ENCODE measurements at places on chromosomes 16 and 17.

GRCh38 chr17:48426019-48426665 is 3.9 kb downstream of the SKAP1 start:
- DNase-seq = no peak

- DNase-seq = peak; percentile 62
Observed at GRCh38 chr17:55273579-55274354, 9.0 kb downstream of the HLF start.

- no peak for DNase-seq
Observed at GRCh38 chr17:76296889-76297288, 11.2 kb downstream of the QRICH2 start.

DNA sequence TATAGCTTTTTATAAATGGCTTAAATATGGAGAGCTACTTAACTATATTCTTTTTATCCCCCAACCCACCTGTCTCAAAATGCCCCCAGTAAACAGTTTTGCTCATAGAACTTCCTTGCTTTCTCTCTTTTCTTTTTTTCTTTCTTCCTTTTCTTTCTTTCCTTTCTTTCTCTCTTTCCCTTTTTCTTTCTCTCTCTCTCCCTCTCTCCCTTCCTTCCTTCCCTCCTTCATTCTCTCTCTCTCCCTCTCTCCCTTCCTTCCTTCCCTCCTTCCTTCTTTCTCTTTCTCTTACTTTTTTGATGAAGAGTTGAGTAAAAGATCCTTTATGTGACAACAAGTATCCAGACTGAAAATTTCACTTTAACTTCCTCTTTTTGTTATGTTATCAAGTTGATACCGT is 48.2 kb downstream of the KCNJ2 start:
- no peak for DNase-seq

DNA sequence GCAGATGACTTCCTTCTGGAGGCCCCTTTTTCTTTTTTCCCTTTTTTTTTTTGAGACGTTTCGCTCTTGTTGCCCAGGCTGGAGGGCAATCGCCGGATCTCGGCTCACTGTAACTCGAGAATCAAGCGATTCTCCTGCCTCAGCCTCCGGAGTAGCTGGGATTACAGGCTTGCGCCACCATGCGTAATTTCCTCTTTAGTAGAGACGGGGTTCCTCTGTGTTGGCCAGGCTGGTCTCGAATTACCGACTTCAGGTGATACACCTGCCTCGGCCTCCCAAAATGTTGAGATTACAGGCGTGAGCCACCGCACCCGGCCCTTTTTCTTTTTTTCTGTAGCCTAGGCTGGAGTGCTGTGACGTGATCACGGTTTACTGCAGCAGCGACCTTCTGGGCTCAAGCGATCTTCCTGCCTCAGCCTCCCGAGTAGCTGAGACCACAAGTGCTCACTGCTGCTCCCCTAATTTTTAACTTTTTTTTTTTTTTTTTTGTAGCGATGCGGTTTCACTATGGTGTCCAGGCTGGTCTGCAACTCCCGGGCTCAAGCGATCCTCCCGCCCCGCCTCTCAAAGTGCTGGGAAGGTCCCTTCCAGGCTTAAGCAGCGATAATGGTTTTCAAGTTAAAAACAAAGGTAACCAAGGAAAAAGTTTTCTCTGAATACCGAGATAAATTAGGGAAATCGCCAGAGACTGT is 956 bp upstream of the IST1 start:
- DNase-seq = peak; percentile 88

GRCh38 chr17:8997994-8998628 is 23.2 kb upstream of the NTN1 start:
- peak; percentile 36 for DNase-seq

GRCh38 chr17:73773702-73774101 is 129.5 kb upstream of the SDK2 start:
- no peak for DNase-seq

GRCh38 chr17:30273373-30273772 is 18.4 kb downstream of the BLMH start:
- DNase-seq = no peak

DNA sequence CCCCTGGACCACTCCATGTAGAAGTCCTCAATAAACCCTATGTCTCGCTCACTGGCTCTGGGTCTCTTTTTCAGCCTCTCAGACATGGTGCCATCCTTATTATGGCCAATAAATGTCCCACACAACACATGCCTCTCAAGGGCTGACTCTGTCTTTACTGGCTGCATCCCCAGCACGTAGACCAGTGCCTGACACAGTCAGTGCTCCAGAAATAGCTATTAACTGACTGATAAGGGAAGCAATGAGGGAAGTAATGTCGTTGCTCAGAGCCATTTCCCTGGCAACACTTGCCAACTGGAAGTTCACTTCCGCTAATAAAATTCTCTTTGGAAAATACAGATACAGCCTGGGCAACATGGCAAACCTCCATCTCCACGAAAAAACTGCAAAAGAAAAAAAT is 19.1 kb upstream of the APOH start:
- no peak for DNase-seq

DNA sequence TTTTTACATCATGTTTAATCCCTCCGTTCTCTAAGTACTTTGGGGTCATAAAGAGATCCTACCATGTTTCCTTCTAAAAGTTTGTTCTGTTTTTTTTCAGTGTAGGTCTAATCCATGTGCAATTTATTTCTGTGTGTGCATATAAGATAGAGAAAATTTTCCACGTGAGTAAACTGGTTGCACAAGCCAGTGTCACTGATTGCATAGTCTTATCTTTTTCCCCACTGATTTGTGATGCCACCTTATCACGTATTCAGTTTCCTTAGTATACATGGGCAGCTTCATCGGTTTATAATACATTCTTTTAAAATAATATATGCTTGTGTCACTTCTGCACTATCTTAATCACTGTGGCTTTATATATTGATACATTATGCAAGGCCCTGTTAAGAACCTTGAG is 49.2 kb downstream of the MRTFB start:
- no peak for DNase-seq

- no peak for DNase-seq
Observed at GRCh38 chr17:8909586-8910270, 42.3 kb upstream of the PIK3R6 start.

GRCh38 chr16:72214821-72215220 is 42.9 kb upstream of the PMFBP1 start:
- no peak for DNase-seq

DNA sequence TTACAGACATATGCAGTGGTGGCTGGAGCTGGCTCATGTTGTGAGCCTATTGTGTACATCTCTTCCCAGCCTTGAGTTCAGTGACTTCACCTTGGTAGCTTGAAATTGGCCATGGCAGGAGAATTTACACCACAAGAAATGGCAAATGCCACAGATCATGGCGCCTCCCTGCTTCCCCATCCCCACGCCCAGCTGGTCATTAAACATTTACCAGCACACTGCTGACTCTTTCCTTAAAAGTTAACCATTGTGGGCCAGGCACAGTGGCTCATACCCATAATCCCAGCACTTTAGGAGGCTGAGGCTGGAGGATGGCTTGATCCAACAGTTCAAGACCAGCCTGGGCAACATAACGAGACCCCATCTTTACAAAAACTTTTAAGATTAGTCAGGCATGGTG is 22.6 kb upstream of the ITGB4 start:
- DNase-seq = no peak

DNA sequence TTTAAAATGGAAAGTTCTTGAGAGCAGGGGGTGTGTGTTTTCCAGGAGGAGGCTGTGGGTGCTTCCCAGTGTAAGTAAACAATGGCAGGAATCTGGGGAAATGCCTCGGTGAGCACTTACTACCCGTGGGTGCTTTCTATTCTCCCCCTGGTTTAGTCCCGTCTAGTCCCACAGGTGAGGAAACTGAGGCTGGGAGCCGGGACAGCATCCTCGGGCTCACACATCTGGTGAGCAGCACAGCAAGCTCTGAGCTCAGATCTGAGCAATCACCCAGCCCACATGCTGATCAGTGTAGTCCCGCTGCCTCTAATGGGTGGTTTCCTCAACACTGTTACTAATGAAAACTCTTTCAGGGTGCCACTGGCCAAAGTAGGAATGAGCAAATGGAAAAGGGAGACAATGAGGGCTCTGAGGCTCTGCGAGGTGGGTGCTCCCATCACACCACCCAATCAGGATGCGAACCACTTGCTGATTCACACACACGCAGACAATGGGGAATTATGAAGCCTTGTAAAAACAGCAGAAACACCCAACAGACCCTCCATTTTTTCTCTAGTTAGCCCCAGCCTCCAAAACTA is 202.6 kb downstream of the PARN start:
- peak; percentile 56 for DNase-seq

DNA sequence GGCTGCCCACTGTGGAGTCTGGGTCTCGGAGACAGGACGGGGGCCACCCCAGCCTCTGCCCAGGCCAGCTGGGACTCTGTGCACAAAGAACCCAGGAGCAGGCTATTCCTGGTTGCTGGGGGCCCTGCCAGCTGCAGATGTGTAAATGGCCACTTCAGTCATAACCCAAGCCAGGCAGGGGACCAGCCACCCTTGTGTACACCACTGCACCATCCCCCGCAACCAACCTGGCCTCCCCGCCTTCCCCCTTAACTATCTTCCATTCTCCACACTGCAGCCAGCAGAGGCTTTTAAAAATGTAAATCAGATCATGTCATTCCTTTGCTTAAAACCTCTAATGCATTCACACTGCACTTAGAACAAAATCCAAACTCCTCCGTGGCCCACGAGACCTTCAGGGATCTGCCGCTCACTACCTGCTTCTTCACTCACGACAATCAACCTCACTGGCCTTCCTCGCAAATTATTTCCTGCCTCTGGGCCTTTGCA is 28.3 kb downstream of the RTN4RL1 start:
- DNase-seq = no peak

- DNase-seq = no peak
Observed at GRCh38 chr16:67708368-67708771, 10.7 kb downstream of the GFOD2 start.

- DNase-seq = no peak
Observed at GRCh38 chr16:24639769-24640168, 89.7 kb upstream of the TNRC6A start.

DNA sequence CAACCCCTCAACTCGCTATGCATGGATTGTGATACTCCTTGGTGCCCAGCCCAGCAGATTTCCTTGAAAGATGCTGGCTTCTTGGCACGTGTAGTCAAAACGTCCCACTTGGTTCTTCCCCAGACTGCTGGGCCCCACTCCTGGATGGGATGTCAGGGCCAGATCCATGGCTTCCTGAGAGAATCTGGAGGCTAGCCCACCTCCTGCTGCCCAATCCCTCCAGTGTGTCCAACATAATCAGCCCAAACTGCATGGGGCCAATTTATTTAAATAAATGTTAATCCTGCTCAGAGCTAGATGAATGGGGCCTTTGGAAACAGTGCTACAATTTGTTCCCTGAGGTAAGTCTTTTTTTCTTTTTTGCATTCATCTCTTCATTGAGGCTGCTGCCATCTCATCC is 49.4 kb downstream of the WSB1 start:
- no peak for DNase-seq

- DNase-seq = no peak
Observed at GRCh38 chr16:17305694-17306093, 165.1 kb downstream of the XYLT1 start.

DNA sequence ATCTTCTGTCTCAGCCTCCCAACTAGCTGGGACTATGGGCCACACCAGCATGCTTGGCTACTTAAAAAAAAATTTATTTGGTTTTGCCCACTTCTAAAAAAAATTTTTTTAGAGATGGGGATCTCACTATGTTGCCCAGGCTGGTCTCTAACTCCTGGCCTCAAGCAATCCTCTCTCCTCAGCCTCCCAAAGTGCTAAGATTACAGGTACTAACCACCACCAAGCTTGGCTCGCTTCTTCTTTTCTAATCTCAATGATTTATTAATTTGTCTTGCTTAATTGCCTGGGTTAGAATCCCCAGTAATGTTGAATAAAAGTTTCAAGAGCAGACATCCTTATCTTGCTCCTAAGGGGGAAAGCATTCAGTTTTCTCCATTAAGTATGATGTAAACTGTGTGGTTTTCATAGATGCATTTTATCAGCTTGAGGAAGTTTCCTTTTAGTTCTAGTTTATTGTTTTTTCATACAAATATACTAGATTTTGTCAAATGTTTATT is 65.8 kb upstream of the NACA2 start:
- DNase-seq = no peak

DNA sequence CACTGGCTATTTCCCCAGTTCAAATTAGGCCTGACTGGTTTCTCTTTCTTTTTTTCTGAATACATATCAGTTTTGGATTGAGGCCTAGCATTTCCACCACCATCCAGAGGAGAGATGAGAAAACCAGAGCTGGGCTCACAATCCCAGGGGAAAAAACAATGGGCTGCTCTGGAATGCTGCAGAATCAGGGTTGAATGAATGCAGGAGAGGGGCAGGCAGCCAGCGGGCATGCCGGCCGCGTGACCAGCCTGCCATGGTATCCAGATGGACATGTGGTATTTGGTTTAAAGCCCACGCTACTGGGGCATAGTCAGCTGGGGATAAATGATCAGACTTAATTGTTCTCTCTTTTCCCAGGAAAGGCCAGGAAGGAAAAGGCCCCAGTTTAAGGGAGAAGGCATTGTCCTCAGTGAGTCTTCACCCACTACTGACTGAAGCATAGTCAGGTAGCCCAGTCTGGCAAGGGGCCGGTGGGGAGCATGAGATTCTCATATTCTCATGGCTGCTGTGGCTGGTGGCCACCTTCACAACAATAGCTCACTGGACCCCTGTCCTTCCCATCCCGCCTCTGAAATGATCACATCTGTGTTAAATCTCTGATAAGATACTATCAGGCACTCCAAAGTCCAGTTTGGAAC is 38.7 kb upstream of the RHOT1 start:
- DNase-seq = peak; percentile 42

DNA sequence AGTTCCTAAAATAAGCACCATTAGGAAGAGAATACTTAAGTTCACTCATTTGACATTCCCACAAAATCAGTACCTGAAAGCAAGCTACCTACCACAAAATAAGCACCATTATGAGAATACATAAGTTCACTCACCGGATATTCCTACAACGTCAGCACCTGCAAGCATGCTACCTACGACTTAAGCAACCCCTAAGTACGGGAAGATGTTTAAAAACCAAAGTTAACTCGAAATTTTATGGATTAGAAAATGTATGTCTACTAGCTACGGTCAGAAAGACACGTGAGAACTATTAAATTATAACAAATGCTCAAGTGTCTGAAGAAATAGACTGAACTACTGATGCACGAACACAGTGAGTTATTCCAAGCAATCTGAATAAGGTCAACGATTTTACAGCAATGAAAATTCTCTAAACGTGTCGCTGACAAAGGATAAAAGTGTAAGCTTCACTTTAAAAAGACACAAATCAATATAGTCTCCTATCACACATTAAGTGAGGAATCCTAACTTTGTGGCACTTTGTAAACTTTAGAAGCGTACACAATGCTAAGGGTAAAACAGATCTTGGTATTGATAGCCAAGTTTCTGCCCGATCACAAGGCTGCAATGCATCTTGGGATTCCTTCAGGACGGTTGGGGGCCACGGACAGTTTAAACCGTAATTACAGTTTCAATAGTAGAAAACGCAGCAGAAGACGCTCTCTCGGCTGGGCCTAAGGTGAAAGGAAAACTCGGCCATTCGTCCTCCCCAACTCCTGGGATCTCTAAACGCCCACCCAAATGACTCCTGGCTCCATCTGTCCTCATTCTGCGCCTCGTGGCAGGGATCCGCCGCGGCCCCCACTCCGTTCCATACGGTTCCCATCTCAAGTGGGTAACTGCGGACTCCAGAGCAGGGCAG is 1.3 kb downstream of the GSPT1 start:
- DNase-seq = peak; percentile 29

All from posterior cingulate gyrus (tissue), 11 donors.